CD4-positive, alpha-beta T cell (primary cell): ENCODE measurements at places on chromosomes 1 and 21. TPM values are rescaled to one million over a fixed set of nuclear protein-coding genes. Genes with fewer than 3 reads are reported as not detected.
A peak's percentile ranks its signal among the peaks of the same experiment; 100 is the strongest.

The RGS5 gene
- total RNA-seq: 1.2 TPM

The OR10J5 gene
- total RNA-seq: not detected

The FRRS1 gene
- 0.33 TPM for total RNA-seq

DNA sequence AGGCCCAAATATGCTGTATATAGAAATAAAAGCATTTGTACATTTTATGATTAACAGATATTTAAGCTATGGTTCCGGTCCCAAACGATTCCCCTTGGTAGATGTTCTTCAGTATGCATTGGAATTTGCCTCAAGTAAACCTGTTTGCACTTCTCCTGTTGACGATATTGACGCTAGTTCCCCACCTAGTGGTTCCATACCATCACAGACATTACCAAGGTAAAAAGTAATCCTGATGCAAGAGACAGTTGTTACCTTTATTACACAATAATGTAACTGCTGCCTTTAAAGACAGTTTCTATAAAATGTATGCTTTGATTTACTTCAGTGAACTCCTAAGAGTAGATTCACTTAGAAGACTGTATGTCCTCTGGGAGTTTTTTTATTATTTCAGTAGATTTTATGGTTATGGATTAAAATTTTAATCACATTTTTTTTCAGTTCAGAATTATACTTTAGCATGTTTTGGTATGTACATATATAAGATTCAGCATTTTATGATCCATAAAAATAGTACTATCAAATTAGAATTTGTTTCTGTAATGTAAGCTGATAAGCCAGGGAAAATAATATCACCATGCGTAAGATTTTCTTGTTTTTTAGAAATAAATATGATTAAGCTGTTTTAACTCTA lies 96.5 kb downstream of the USP25 start:
- peaks cover 7% of the 10 kb centered on the region for H3K4me1 ChIP-seq
- no peak overlapping the region for H3K4me3 ChIP-seq
- peak; percentile 49 for DNase-seq
- peaks cover 25% of the 10 kb centered on the region for H3K36me3 ChIP-seq
- H3K27me3 ChIP-seq: no peaks in the 10 kb centered on the region

DNA sequence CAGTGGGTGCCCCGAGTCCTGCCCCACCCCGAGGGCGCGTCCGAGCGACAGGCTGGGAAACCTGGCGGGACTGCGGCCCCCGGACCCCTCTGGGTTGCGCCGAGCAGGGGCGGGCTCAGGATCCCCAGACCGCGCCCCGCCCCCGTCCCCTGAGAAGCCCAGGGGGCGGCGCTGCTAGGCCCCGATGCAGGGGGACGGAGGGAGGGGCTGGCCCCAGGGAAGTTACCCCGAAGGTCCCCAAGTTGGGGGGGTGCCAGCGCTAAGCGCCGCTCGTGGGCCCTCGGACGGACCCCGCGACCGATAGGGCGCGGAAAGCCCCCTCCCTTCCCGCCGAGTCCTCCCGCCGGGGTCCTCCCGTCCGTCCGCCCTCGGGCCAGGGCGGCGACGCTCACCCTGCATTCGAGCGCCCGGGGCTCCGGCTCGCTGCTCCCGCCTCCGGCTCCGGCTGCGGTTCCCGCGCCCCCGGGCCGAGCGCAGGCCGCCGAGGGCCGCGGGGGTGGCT lies 414 bp downstream of the GPR153 start:
- no peak overlapping the region for H3K27ac ChIP-seq
- H3K27me3 ChIP-seq: peaks cover 13% of the 10 kb centered on the region
- H3K36me3 ChIP-seq: no peaks in the 10 kb centered on the region
- H3K4me3 ChIP-seq: peak overlapping the region; percentile 46
- no peak for DNase-seq
- H3K4me1 ChIP-seq: peaks cover 18% of the 10 kb centered on the region

- H3K27ac ChIP-seq: no peak overlapping the region
- peak overlapping the region; percentile 12 for H3K4me3 ChIP-seq
- peaks cover 54% of the 10 kb centered on the region for H3K4me1 ChIP-seq
- peak; percentile 52 for DNase-seq
- peaks cover 2% of the 10 kb centered on the region for H3K27me3 ChIP-seq
- no peaks in the 10 kb centered on the region for H3K36me3 ChIP-seq
These were observed 7.7 kb downstream of the PADI1 start for GRCh38 chr1:17212487-17213121.

DNA sequence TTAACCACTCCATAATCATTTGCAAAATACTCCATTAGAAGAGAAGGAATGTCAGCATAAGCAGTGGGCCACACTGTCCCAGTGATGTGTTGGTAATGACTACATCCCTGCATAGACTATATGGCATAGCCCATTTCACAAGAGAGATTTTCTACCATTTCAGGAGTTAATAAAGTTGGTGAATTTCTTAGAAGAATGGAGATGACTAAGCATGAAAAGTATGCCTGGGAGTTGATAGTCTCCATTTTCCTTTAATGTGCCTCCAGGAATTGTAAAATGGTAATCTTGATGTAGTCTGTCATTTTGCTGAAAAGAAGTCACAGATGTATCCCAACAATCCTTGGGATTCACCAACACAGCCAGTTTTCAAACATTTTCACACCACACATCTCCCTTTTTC lies 608.8 kb upstream of the CHRM3 start:
- H3K27me3 ChIP-seq: no peaks in the 10 kb centered on the region
- no peak overlapping the region for H3K4me3 ChIP-seq
- no peaks in the 10 kb centered on the region for H3K36me3 ChIP-seq
- H3K27ac ChIP-seq: no peak overlapping the region

DNA sequence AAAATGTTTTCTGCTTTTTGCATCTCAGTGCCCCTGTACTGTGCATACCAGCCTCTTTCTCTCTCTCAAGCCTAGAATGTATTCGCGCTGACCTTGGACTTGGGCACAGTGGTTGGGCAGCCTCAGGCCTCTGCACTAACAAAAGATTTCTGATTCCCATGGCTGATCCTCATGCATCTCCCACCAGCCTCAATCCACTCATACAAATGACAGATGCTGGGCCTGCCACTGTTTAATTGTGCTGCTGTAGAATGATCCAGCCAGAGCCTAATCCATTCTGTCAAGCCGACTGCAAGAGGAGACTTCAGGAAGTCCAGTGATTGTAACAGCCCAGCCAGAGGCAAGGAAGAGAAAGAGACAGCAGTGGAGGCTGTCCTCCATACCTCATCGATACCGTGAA lies 180.8 kb downstream of the ASTN1 start:
- no peaks in the 10 kb centered on the region for H3K4me1 ChIP-seq
- no peak overlapping the region for H3K4me3 ChIP-seq
- no peaks in the 10 kb centered on the region for H3K27me3 ChIP-seq
- no peak overlapping the region for H3K27ac ChIP-seq
- no peaks in the 10 kb centered on the region for H3K36me3 ChIP-seq
- no peak for DNase-seq

DNA sequence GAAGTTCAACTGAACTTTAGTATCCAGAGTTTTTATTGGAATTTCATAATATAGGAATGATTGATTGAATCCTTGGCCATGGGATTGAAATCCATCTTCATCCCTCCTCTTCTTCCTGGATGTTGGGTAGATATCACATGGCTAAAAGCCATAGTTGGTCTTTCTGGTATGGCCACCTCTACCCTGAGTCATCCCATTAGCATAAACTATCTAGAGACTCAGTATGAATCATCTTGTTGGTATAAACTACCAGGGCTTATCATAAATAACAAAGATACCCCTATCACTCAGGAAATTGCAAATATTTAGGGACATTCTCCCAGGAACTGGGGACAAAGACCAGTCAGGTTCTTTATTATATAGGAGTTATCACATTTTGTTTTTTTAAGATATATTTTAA lies 21.2 kb upstream of the ZP4 start:
- H3K27me3 ChIP-seq: no peaks in the 10 kb centered on the region

GRCh38 chr1:170806961-170807360 lies 128.4 kb upstream of the MROH9 start:
- no peaks in the 10 kb centered on the region for H3K27me3 ChIP-seq
- no peak for DNase-seq
- H3K4me3 ChIP-seq: no peak overlapping the region
- no peaks in the 10 kb centered on the region for H3K4me1 ChIP-seq

GRCh38 chr1:179052776-179053175 lies 27.1 kb downstream of the FAM20B start:
- no peak overlapping the region for H3K27ac ChIP-seq
- peaks cover 24% of the 10 kb centered on the region for H3K36me3 ChIP-seq
- no peaks in the 10 kb centered on the region for H3K27me3 ChIP-seq
- no peaks in the 10 kb centered on the region for H3K4me1 ChIP-seq
- DNase-seq: no peak
- H3K4me3 ChIP-seq: no peak overlapping the region

GRCh38 chr1:26789931-26790330 lies 2.2 kb downstream of the PIGV start:
- no peaks in the 10 kb centered on the region for H3K27me3 ChIP-seq
- H3K27ac ChIP-seq: no peak overlapping the region
- peaks cover 58% of the 10 kb centered on the region for H3K4me1 ChIP-seq
- peaks cover 29% of the 10 kb centered on the region for H3K36me3 ChIP-seq
